ENCODE measurements at places on chromosomes 7 and 10.

DNA sequence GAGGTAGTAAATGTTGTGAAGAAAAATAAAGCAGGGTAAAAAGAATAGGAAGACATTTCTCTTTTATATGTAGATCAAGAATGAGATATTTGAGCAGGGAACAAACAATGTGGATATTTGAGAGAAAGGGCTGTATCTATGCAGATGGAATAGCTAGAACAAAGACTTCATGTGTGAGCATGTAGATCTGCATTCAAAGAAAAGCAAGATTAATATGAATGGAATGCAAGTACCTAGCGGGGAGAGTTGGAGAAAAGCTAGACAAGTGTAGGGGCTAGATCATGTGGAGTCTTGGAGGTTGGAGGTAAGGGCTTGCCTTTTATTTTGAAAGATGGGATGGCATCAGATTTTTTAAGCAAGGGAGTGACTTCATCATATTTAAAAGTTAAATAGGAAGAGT is 27.1 kb downstream of the SHOC2 start:
- DNase-seq = no peak

GRCh38 chr10:33151344-33151864 is 183.1 kb downstream of the NRP1 start:
- DNase-seq = no peak

GRCh38 chr7:109901926-109902325 is 1189.0 kb upstream of the LRRN3 start:
- DNase-seq = no peak

GRCh38 chr10:121873236-121873635 is 54.6 kb downstream of the ATE1 start:
- no peak for DNase-seq

- DNase-seq = no peak
These were observed 971 bp downstream of the AEBP1 start for GRCh38 chr7:44104860-44105771.

DNA sequence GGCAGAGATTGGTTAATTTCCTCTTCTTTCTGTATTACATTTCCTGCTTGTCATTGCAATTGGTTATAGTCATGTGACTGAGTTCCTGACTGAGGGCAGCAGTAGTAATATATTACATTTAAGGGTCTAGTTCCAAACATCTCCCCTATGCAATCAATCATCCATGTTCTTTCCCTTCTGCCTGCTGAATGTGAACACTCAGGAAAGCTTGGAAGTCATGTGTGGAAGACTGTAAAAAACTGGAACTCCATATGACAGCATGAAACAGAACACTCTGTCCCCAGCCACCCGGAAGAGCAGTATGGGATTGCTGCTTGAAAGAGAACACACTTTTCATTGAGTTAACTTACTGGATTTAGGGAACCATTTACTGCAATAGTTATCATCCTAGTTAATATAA is 459.7 kb upstream of the SEMA3A start:
- DNase-seq = no peak

DNA sequence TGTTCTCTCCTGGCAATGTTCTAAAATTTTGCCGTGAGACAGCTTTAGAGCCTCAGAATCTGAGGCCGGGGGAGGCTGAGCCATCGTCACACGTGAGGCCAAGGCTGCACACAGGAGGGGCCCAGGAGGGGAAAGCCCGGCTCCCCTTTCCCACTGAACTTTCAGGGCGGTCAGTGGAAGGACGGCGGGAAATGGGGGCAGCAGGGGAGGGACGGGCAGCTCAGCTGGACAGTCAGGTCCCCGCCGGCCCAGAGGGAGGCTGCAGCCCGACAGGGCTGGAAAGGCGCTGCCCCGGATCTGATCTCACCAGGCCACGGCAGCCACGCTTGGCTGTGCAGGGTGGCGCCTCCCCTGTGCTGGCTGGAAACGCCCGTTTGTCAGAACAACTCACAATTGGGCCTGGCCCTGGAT is 43.3 kb upstream of the ADGRA1 start:
- no peak for DNase-seq

GRCh38 chr10:18713077-18713476 is 53.8 kb downstream of the ARL5B start:
- no peak for DNase-seq

Measured in hematopoietic multipotent progenitor cell (in vitro differentiated cells).